ENCODE measurements at places on chromosomes 16 and 17. TPM values are rescaled to one million over a fixed set of nuclear protein-coding genes. Genes with fewer than 3 reads are reported as not detected.

The ALDH3A1 gene
- total RNA-seq, result not detected

The SGCA gene
- not detected for total RNA-seq

The MAF gene
- 0.88 TPM for total RNA-seq

The HOXB2 gene
- total RNA-seq, result 11.9 TPM

The SRSF1 gene
- 331 TPM for total RNA-seq

The NKD1 gene
- 14.2 TPM for total RNA-seq

The TMEM235 gene
- not detected for total RNA-seq

The SLC6A2 gene
- not detected for total RNA-seq

- DNase-seq, result no peak
These were observed 51.4 kb downstream of the TBC1D16 start for GRCh38 chr17:79984045-79984840.

DNA sequence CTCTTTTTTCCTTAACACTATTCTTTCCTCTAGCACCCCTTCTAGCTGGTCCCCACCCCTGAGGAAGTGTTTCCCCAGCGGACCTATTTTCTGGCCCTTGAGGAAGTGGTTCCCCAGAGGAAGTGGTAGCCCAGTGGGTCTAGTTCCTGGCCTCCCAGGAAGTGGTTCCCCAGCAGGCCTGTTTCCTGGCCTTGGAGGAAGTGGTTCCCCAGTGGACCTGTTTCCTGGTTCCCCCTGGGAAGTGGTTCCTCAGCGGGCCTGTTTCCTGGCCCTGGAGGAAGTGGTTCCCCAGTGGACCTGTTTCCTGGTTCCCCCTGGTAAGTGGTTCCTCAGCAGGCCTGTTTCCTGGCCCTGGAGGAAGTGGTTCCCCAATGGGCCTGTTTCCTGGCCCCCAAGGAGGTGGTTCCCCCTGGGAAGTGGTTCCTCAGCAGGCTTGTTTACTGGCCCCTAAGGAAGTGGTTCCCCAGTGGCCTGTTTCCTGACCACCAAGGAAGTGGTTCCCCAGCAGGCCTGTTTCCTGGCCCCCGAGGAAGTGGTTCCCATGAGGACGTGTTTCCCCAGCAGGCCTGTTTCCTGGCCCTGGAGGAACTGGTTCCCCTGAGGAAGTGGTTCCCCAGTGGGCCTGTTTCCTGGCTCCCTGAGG lies 58.3 kb downstream of the NTN1 start:
- DNase-seq, result no peak

DNA sequence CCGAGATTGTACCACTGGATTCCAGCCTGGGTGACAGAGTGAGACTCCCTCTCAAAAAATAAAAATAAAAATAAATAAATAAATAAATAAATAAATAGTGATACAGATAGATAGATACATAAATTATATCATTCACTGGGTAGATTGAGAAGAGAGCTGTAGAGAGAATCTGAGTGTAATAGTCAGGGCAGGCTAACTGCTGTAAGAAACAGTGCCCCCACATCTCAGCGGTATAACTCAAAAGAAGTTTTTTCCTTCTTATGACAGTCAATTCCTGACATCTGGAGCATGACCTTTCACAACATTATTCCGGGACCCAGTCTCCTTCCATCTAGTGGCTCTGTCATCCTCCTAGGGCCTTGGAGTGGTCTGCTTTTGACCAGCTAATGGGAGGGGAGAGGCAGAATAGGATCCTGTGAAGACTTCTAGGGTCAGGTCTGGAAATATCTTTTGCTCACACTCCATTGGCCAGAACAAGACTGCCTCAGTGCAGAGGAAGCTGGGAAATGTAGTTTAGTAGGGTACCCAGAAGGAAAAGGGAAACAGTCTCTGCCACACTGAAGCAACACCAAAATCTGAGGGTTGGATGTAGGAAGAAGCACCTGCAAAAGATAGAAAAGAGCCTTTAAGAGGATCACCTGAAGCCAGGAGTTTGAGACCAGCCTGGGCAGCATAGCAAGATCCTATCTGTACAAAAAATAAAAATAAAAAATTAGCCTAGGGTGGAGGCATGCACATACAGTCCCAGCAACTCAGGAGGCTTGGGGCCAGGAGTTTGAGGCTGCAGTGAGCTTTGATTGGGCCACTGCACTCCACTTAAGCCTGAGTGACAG lies 3.0 kb upstream of the QPRT start:
- peak; percentile 30 for DNase-seq

- DNase-seq, result no peak
These were observed 10.5 kb downstream of the PELP1 start for GRCh38 chr17:4693416-4693815.

DNA sequence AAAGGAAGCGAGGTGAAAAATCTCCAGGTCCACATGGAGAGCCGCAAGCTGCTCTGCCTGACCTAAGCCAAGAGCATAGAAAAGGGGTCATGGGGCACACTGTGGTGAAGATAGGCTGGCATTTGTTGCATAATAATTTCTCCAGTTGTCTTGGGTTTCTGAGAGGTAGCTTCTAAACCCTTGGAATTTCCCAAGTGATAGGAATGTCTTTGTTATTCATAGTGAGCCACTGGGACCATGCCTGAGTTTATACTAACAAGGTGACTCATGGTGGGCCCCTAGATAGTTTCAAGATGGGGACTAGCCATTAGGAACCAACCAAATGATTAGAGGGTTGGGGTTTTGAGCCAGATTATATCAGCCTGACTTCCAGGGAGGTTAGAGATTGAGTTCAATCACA lies 25.6 kb downstream of the SOST start:
- DNase-seq, result peak; percentile 88

DNA sequence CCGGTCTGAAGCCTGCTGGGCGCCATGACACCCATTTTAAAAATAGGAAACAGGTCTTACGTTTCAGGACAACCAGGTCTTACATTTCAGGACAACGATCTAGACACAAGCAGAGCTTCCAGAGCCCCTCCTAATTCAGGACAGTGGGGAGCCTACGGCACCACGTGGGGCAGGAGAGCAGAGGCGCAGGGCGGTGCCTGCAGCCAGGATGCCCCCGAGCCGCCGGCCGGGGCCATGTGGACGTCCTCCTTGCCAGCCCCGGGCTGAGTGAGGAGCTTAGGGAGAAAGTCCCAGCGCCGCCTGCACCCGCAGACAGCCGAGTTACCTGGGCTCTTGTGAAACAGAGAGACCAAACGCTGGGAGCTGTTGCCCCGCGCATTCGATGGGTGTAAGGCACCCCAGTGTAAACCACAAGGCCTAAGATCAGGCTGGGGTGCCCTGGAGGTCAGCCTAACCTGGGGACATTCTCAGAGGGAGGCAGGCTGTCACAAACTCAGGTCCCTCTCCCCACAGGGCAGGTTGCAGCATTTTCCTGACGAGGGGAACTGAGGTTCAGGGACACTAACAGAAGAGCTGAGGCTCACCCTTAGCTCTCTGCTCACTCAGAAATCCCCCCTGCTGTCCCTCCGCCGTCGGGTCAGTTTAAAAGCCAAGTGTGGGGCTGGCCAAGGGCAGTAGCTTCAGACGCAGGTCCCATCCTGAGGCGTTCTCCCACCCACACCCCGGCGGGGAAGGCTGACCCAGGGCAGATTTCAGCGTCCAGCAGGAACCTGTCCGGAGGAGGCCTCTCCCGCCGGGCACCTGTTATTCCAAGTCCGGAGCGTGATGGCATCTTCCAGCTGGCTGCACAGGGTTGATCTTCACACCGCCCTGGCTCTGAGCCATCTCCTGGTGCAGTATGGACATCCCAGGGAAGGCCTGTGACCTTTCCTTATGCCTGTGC lies 1.8 kb upstream of the NOTUM start:
- DNase-seq, result no peak

DNA sequence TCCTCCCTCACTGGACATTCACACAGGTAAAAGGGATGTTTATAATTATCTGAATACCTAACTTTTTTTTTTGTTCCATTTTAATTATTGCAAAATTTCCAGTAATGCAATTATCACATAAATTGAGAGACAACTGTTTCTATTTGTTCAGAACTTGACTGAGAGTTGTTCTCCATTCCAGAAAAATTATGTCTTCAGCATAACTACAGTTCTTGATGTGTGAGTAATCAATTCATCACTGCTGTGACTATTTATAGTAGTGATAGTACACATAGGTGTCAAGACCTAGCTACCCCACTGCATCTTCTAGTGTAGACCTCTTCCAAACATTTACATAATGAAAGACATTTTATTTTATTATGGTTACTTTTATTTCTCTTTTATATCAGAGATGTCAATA lies 5.8 kb upstream of the TNRC6A start:
- no peak for DNase-seq

DNA sequence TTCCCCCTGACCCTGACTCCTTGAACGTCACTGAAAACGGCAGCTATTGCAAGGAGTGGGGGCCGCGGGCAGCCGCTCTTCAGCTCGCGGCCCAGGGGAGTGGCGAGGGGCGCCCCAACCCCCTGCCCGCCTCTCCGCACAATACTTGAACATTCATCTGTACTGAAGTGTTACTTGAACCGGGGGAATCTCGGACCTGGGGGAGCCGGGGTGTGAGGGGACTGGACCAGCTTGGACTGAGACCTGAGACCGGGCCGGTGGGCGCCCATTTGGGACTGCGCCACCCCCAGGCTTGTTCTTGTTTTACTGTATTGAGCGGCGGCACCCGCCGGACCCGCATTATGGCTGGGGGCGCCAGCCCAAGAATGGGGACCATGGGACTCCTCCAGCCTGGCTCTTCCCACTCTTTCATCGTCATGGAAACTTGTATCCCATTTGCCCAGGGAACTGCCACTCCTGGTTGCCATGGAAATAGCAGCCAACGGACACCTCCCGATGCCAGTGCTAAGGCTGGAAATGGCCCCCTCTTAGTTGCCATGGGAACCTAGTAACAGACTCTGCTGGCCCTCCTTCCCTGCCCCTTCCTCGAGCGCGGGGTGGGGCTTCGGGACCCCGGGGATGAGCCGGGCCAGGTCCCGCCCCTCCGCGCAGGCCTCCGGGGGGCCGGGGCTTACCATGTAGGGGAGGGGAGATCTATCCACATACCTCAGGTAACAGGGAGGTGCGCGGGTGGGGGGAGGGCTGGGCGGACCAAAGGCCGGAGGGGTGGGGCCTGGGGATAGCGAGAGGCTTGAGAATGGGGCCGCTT lies 805 bp upstream of the ORAI3 start:
- peak; percentile 96 for DNase-seq

- peak; percentile 57 for DNase-seq
These were observed 74.7 kb upstream of the CDH11 start for GRCh38 chr16:65196420-65197075.

GRCh38 chr17:12620200-12620720 lies 45.4 kb upstream of the MYOCD start:
- peak; percentile 53 for DNase-seq

DNA sequence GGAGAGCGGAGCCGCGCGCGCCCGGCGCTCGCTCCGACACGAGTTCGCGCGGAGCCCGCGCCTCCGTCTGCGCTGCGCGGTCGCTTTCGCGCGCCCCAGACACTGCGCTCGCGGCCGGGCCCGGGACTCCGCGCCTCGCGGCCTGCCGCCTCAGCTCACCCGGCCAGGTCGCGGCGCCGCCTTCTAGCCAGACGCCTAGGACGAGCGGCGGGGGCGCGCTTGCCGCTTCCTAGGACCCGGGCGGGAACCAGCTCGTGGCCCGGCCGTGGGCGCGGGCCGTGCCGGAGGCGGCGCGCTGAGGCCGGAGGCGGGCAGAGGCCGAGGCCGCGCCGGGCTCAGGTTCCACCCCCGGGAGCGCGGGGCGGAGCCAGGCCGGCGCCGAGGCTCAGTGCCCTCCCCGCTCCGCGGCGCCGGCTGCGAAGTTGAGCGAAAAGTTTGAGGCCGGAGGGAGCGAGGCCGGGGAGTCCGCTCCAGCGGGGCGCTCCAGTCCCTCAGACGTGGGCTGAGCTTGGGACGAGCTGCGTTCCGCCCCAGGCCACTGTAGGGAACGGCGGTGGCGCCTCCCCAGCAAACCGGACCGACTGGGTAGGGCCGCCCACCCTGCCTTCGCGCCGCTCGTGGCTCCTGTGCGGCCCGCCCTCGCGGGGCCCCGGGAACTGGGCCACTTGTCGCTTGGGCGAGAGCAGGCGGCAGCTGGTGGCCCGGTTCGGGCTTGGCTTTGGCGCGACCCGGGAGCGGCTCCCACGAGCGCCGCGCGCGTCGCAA lies at the start of gene SPHK1:
Gene SPHK1 (plus strand): TSS at position 388 of the 765 bp plus-strand sequence. CDS start 1,036 bp downstream, outside the sequence.
- DNase-seq, result peak; percentile 79

- no peak for DNase-seq
These were observed 13.0 kb downstream of the ACSF2 start for GRCh38 chr17:50439008-50439407.

GRCh38 chr16:50677351-50677750 lies 3.8 kb downstream of the SNX20 start:
- DNase-seq, result no peak

- peak; percentile 73 for DNase-seq
These were observed 2.9 kb downstream of the RNASEK start for GRCh38 chr17:7014995-7015958.

DNA sequence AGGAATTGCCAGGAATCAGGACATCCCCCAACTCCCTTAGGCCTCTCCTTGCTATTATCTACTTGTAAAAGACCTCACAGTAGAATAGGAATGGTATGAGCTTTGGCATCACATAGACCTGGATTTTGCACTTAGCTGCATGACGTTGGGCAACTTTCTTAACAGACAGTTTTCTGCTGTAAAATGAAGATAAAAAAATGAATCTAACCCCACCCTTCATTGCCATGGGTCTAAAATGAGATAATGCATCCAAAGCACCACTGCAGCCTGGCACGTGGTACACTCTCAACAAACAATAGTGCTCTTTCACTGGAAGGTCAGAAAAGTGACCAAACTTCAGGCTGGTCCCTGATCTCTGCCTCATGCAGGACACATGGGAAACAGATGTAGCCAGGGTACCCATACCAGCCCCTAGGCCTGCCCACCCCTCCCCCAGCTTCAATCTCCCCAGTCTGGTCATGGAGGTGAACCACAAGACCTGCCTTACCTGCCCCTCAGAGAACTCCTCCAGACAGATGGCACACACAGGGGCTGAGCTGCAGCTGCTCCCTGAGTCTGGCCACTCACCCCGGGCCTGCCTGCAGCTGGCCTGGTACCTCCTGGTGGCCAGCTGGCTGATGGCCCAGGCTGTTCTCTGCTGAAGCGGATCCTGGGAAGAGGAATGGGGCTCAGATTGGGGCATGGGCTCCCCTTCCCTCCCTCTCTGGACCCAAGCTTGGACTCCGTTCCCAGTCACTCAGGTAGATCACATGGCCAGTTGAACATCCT lies 8.5 kb upstream of the SUPT4H1 start:
- no peak for DNase-seq

DNA sequence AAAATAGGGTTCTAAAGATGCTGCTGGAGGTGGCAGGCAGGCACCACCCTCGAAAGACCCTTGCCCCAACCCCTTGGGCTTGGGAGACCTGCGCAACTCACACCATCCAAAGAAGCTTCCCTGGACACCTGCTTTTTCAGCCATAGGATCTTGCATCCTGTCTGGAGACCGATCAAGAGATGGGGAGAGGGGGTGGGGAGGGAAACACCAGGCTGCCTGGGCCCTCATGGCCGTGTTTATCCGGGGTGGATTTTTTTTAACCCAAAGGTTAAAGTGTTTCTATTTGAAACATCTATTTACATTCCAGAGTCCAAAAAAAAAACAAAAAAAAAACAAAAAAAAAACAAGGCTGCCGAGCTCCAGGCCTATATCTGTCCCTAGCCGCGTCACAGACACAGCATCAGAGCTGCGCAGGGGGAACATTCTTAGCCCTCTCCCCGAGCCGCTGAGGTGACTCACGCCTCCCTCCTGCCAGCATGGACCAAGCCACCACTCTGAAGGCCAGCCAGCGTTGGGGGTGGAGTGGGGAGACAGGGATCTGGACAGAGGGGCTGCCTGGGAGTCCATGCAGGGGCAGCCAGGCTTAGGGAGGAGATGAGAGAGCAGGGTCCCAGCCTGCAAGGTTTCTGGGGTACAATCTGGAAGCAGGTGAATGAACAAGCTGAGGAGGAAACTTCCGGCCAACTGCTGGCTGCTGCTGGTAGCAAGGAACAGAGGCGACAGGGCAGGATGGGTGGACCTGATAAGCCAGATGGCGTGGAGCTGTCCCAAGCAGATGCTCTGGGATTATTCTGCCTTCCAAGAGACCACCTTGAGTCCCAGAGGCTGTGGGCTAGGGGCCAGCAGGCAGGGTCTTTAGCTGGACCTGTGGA lies 14.8 kb downstream of the HDAC5 start:
- peak; percentile 92 for DNase-seq

All from RPMI7951 (cell line).